AG04449 (cell line): ENCODE measurements at places on chromosomes 3 and 15.
A peak's percentile ranks its signal among the peaks of the same experiment; 100 is the strongest.

- no peak for DNase-seq
These were observed 253.1 kb downstream of the CHL1 start for GRCh38 chr3:449711-450110.

DNA sequence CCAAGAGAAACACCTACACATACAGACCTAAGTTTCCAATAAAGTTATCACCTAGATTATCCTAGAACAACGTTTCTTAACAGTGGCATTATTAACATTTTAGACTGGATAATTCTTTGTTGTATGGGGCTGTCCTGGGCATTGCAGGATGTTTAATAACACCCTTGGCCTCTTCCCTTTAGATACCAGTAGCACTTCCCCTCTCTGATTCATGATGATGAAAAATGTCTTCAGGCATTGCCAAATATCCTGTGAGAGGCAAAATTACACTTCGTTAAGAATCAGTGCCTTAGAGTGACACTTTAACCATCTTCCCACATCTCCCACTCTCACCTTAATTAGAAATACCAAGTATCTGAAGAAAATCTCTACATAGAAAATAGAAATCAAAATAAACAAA lies 352.6 kb downstream of the CGGBP1 start:
- no peak for DNase-seq

DNA sequence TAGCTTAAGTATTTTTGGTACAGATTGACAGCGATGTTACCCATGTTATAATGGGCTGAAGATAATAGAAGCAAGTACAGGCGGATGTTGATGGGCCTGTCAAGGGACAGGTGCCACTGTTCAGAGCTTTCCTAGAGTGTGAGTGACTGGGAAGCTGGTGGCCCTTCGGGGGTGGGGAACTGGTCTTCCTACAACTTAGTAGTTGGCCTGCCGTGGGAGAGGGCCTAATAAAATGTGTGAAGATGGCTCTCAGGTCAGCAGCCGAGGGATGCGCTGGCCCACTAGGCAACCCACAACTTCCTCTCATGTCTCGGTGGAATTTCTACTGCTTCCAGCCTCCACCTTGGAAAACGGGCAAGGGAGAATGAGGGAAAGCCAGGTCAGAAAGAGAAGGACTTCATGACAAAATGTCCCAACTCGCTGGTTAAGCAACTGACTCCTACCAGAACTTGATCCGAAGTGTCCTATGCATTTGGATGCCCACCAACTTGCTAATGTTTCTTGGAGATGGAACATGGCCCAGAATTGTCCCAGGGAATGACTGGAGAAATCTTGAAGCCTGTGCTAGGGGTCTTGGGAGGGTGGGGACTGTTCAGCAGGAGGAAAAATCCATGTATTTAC lies 1.4 kb downstream of the GYG1 start:
- DNase-seq: no peak

GRCh38 chr3:178628037-178628436 lies 91.8 kb downstream of the KCNMB2 start:
- DNase-seq: no peak

GRCh38 chr3:170816341-170816740 lies 53.7 kb downstream of the RPL22L1 start:
- DNase-seq: no peak

GRCh38 chr3:8325306-8325705 lies 176.3 kb upstream of the LMCD1 start:
- no peak for DNase-seq

DNA sequence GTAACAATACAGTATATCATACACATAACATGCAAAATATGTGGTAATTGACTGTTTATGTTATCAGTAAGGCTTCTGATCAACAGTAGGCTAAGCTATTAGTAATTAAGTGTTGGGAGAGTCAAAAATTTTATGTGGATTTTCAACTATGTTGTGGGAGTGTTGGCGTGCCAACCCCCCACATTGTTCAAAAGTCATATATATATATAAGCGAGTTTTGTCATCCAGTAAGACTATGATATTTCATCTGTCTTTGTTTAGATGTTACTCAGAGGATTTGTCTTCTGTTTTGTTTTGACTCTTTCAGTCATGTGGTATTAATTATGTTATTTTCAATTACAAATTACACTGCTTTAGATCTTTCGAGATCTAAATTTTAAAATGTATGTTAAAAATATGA lies 51.0 kb upstream of the RAP2B start:
- no peak for DNase-seq

DNA sequence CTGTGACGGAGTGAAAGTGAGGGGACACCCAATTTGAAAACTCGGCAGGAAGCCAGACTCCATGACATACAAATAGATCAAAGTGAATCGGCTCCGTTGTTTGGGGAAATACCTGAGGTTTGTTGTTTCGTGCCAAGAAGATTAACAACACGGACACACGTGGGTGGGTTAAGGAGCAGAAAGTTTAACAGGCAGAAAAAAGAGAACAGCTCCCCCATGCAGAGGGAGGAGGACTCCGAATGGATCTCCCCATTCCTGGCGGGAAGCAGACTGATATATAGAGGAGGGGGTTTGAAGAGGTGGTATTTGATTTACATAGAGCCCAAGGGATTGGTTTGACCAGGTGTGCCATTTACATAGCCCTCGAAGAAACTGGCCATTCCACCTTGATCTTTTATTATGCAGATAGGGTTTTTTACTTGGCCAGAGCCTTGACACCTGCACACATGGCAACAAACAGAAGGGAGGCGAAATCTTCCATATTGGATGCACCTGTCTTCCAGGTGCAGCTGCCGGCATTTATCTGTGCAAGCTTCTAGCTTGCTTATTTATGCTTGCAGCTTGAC lies 4.8 kb upstream of the SACM1L start:
- no peak for DNase-seq

DNA sequence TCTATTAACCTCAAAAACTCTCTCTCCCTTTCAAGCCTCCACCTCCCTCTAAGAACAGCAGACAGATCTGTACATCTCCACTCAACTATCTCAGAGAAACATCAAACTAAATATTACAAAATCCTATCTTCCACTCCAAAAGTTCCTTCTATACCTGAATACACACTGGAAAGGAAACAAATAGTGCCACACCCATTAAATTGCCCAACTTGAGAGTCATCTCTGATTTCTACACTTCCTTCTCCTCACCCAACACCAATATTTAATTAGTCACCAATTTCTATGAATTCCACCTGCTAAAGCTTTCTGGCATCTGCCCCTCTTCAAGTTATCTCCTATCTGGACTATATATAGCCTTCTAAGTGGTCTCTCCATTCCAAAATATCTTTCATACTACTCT lies 65.8 kb downstream of the PEAK1 start:
- no peak for DNase-seq

DNA sequence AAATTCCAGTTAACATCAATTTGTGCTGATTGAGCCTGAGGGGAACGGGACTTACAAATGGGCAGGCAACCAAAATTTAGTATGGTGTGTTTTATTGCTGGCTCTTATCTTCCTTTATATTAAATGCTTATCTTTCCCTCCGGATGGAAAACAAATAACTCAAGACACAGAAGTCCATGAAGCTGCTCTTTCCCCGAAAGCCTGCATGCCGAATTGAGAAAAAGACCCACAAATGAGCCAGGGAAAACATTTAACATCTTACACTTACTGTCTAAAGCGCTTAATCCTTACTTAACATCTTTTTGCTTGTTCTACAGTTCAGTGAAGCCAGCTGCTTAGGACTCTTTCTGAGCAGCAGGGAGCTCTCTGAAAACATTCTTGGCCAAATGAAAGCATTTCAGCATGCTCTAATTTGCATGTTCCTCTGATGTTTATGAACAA lies 49.5 kb downstream of the HEG1 start:
- no peak for DNase-seq

GRCh38 chr3:133943639-133944141 lies 48.0 kb upstream of the RAB6B start:
- peak; percentile 68 for DNase-seq

- DNase-seq: no peak
These were observed 1.2 kb upstream of the TMEM158 start for GRCh38 chr3:45227071-45227820.

- DNase-seq: no peak
These were observed 115.4 kb upstream of the RAD18 start for GRCh38 chr3:9078561-9079240.

- DNase-seq: no peak
These were observed 2.5 kb upstream of the PLA2G4F start for GRCh38 chr15:42158941-42159340.

DNA sequence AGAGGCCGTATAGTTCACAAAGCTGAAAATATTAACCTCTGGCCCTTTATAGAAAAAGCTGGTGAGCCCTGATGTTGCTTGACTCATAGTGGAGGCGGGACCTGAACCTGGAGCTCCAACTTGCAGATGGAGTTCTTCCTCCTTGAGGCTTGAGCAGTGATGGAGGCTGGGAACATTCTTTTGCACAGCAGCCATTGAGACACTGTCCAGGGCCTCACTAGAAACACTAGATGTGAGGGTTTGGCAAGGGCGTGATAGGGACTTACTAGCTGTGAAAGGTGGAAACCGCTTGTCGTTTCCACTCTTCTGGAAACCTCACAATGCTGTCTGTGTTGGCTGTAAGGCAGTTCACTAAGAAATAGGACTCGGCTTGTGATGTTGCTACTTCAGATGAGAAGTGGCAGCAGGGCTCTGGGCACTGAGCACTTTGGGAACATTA lies 12.5 kb downstream of the SMAD6 start:
- no peak for DNase-seq

GRCh38 chr15:100147828-100148227 lies 193.9 kb downstream of the ADAMTS17 start:
- DNase-seq: no peak

DNA sequence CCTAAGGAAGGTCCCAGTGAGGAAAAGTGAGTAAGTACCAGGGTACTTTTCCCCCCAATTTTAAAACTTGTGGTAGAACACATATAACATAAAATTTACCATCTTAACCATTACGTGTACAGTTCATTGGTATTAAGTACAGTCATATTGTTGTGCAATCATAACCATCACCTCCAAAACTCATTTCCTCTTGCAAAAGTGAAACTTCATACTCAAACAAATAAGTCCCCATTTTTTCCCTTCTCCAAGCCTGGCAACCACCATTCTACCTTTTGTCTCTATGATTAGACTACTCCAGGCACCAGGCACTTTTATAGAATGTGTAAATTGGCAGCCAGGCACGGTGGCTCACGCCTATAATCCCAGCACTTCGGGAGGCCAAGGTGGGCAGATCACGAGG lies 12.2 kb downstream of the PRC1 start:
- DNase-seq: no peak

DNA sequence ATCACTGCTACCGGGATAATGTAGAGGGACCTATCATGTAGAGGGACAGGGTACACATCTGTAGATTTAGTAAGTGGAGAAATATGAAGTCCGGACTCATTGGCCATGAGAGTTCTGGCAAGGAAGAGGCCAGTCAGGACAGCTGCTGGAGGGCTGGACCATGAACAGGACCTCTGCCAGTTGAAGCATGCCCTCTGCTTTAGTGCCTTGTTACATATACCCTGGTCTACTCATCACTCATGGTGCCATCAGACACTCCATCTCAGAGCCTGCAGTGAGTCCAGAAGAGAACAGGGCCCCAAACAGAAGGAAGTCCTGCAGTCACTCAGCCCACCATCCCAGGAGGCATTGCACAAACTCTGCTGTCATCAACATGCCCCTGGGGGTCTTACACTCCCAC lies 54.7 kb upstream of the CA12 start:
- no peak for DNase-seq

DNA sequence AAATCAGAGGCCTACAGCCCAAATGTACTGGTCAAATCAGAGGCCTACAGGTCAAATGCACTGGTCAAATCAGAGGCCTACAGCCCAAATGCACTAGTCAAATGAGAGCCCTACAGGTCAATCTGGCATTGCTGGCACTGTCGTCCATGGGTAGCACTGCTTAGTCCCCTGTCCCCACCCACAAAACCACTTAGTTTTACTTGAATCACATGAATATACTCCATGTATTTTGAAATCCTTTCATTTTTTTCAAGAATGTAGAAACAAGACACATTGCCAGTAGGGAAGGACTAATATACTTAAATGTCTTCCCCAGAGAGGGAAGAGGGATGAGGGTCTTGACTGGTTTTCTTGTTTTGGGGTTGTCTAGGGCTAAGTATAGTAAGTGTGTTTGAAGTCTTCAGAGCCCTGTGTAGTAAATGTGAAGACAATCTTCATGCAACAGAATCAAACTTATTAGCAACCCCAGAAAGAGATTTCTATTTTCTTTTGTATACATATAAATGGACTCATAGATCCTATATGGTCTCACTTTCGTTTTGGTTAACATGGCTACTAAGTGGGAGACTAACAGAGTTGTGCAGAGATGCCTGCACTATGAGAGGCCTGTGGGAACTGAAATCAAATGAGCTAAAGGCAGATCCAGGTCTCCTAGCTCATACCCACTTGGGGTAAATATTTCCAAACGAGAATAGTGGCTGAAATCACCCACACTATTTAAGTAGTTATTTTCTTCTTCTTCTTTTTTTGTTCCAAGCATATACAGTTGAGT lies 38.3 kb upstream of the DCUN1D1 start:
- no peak for DNase-seq
